ENCODE measurements at places on chromosomes 7 and 10.

- no peak for DNase-seq
These were observed 120.2 kb downstream of the SORBS1 start for GRCh38 chr10:95440756-95441546.

DNA sequence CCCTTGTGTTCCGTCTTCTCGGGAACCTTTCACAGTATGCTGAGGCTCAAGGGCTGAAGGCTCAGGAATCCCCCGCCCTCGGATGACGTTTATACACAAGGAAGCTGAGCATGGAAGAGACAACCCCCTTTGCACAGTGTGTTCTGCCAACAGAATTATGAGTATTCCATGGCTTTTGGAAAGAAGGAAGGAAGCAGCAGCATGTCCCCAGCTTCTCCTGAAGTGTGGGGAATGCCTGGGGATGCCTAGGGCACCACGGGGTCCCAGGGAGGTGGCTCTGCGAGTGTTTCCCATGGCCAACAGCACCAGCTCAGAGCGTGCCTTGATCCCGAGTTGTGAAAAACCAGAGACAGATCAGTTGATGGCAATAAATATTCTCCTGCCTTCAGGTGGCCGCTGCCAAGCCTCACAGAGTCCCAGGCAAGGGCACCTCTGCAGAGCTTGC lies 88.8 kb upstream of the DDC start:
- DNase-seq: no peak

GRCh38 chr10:865257-865656 lies 66.2 kb downstream of the LARP4B start:
- DNase-seq: no peak

- no peak for DNase-seq
These were observed 15.3 kb downstream of the EDRF1 start for GRCh38 chr10:125734823-125735222.

GRCh38 chr7:16712916-16713315 lies 40.6 kb upstream of the TSPAN13 start:
- DNase-seq: no peak

- DNase-seq: no peak
These were observed 143.1 kb downstream of the BMPER start for GRCh38 chr7:34048445-34048844.

DNA sequence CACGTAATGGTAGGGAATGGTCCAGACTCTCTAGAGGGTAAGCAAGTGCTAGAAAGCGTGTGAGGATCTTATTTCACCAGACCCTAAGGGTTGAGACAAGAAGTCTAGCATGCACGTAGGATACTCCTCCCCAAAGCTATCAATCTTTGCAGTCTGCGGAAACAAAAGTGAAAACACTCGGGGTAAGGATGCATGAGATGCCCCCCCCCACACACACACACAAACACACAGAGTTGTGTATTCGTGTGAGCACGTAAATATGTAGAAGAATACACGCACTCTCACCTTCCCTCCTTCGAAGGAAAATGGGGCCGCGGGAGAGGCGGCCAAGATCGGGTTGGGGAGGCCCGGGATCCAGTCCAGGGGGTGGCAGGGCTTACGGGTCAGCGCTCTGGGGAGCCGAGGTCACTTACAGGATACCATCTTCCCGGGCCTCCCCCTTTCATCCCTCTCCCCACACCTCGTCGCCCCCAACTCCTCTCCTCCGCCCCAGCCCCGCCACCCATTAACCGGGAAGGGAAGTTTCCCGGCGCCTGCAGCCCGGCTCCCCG lies 455 bp downstream of the CUL2 start:
- no peak for DNase-seq

- DNase-seq: no peak
These were observed 745.8 kb downstream of the GRID1 start for GRCh38 chr10:85620807-85621206.

DNA sequence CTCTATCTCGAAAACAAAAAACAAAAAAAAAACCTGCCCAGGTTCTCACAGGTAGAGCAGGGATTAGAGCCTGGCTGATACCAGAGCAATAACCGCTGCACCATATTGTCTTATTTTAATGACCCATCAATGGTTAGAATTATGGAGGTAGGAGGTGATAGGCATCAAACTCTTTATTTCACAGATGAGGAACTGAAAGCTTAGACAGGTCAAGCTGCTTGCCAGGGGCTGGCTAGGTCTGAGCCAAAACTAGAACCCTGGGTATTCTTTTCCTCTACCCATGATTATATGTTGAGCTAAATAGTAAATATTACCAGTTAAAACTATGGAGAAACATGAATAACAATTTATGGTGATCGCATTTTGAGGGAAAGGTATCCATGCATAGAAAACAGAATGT lies 2.0 kb upstream of the PPP1R3C start:
- DNase-seq: no peak

GRCh38 chr7:12941512-12941911 lies 254.1 kb downstream of the ARL4A start:
- DNase-seq: no peak

GRCh38 chr7:3747467-3747866 lies 446.4 kb downstream of the SDK1 start:
- no peak for DNase-seq

DNA sequence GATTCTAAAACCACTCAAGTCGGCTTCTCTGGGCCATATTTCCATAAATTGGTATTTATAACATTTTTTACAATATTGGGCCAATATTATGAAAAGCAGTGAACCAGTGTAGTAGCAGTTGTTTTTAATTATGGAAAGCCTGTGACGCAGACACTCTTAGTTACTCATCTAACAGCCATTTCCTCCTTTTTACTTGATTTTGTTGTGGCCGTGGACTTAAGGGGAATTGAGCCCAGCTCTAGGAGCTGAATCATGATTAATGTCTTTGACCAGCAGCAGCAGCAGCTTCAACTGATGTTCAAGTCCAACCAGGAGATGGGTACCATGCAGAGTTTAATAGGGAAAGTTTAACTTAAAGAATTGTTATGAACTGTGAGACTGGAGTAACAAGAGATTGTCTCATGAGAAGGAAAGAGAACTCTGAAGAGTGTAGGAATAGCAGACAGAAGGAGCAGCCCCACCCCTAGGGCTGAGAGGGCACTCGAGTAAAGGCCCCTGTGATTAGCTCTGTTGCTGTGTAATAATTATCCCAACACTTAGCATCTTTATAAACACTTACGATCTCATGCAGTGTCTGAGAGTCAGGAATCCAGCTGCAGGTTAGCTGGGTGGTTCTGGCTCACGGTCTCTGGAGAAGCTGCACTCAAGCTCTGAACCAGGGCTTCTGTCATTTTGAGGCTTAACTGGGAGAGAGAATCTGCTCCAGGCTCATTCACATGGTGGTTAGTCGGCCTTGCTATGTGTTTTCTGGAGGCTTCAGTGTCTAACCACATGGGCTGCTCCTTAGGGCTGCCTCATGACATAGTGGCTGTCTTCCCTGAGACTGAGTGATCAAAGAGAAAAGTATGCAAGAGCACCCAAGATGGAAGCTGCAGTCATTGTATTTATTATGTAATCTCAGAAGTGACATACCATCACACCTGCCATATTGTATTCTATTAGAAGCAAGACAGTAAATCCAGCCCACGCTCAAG lies 4.6 kb downstream of the LANCL2 start:
- DNase-seq: no peak

GRCh38 chr10:4809156-4809555 lies 16.9 kb upstream of the AKR1E2 start:
- no peak for DNase-seq

DNA sequence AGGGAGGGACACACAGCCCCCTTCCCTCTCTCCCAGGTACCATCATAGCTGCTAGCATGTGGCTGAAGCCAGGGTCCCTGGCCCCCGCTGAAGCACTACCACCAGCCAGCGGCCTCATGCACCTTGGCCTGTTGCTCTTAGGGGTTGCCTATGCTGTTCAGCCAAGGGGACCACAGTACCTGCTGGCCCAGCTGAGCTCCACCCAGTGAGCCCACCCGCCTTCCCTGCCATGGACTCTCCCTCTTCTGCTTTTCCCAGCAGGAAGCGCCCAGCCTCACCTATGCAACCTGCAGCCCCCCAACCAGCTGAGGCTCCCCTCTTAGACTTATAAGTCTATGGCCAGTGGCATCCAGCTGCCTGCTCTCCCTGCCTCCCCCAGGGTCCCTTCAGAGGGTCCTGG lies 8.7 kb upstream of the MTPAP start:
- no peak for DNase-seq
